ENCODE measurements at places on chromosomes 1 and 21.

DNA sequence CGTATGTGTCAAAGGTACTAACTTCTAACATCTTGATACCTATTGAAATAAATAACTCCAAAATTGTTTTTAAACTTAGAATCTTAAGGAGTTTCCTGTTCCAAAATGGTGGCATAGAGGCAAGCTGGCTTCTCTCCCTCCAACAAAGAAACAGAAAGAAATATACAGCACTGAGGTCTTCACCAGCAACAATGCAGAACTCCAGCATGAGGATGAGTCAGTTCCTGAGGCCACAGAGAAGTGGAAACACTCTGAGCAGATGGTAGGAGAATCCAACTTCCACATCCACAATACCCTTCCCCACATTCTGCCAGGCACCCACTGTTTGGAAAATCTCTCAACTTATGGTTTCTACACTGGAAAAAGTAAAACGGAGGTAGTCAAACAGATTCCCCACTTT, 12.2 kb upstream of the PPIH start:
- no peak for DNase-seq

DNA sequence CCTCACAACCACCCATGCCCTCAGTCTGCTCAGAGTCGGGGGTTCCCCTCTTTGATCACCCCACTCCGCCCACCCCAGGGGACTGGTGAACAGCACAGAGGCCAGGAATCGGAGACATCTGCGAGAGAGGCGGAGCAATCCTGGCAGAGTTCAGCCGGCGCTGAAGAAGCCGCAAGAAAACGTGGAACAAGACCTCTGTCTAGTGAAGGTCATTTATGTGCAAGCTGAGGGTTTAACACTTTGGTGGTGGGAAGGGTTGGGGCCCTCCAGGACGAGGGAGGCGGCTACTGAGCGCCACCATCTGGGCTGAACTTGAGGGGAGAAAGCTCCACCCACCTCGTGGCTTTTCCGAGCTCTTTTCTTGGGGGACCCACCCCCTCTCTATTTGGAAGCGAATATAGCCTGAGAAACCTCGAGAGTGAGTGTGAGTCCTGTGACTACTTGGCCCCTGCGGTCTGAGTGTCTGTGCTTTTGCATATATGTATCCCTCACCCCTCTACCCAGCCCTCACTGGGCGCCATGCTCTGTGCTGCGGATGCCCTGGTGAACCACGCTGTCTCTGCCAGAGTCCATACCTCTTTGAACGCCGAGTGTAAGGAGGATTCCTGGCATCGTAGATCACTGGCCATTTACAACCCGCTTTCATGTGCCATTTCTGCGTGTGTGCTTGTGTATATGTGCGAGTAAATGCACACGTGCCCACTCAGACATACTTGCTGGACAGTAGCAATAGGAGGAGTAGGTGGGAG, 1.2 kb upstream of the EPHA10 start:
- no peak for DNase-seq

DNA sequence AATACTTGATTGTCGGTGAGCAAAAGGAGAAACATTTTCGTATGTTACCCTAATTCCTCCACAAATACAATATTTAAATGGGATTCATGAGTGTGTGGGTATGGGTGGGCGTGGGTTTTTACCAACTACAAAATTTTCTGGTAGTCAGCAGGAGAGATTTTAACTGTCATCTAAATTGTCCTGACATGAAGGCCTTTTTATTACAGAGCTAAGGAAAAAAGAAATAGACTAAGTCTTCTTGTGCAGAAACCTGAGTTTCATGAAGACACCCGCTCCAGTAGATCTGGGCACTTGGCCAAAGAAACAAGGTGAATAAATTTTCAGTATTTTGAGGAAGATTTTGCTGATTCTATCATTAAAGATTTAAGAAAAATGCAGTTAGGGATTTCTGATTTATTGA, 752 bp downstream of the RGS18 start:
- no peak for DNase-seq

- no peak for DNase-seq
Measured at GRCh38 chr1:230068952-230069684, 2.1 kb downstream of the GALNT2 start.

- DNase-seq, result no peak
Measured at GRCh38 chr1:8317647-8318381, at the start of gene SLC45A1. Gene SLC45A1, plus strand, starts transcription at chr1:8318114. Its CDS starts 6,216 bp downstream, at chr1:8324330.

GRCh38 chr1:235327559-235328270, at the start of gene ARID4B:
Gene ARID4B, minus strand, starts transcription at chr1:235328179. Its CDS starts 1,260 bp downstream, at chr1:235326919.
- DNase-seq, result peak; percentile 80

DNA sequence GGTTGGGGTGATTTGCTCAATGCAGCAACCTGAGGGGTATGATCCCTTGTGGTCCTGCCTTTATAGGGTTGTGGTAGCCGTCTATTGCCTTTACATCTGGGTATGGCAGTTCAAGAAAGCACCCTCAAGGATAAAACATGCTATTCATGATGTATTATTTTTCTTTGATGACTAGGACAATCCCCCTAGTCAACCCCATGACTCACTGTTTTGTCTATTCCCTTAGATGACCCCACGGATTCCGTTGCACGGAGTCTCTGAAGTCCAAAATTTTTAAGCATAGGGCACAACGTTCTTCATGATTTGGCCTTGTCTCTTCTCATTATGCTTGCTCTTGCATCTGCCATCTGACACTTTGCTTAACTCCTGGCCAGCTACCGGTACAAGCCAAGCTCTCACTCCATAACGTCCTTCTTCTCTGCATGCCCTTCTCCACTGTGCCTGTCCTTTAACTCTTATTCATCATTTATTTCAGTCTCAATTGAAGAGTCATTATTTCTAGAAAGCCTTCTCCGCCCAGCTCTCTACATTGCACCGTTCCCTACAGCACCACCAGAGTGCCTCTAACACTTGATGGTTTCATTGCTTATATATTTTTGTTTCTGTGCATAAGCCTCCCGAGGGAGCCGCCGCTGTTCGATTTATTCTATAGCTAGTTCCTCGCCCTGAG, 838 bp upstream of the DISP1 start:
- DNase-seq, result no peak

DNA sequence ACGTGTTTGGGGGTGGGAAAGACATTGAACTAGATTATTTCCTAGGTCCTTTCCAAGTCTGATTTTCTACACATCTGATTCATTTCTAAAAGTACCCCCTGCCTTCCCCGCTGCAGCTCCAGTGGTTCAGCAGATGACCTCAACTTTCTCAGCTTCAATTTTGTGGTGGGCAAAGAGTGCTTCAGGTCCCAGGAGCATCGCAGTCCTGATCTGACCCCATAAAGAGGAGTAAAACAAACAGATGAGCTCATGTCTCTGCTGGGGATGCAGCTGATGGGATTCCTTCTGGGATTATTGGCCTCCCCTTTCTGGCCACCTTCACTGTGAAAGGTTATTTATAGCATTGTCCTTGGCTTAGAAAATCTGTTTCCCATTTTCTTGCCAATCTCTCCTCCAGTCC, 337.0 kb upstream of the PLXNA2 start:
- DNase-seq, result no peak

DNA sequence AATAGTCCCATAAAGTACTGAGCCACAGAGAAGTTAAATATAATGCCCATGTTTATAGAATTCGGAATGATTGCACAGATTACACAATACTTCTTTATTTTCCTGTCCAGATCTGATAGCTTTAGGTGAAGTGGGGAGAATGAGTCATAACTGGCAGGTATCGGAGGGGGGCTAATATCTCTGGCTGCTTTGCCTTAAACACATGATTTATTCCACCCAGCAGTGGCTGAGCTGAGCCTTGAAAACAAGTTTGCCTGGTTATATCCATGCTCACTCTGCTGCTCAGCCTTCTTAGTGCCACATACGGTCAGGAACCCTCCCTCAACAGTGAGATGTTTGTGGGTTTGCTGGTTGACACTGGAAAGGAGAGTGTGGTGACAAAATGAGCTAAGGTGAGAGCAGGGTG, 119.7 kb upstream of the ZNF648 start:
- DNase-seq, result no peak

DNA sequence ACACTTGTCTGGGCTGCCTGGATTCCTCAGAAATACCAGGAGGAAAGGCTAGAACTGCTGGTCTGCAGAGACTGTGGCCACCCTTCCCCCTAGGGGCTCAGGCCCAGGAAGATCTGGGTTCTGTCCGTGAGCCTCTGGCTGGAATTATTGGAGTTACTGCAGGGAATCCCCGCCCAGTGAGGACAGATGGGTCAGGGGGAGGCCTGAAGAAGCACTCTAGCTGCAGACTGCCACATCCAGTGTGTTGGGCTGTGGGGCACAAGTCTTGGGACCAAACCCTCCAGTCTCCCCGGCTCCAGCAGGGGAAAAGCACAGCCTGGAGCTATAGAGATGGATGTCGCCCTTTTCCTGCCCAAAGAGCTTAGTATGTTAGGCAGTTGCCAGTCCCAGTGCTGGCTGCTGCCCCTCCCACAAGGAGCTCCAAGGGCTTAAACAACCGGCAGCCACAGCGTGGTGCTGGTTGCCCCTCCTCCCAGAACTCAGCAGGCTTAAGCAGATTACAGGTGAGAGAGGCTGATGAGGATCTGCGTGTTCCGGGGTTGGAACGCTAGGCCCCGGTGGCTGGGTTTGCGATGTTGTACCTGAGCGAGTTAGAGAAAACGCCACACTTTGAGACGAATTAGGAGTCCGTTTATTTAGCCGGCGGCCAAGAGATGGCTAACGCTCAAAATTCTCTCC, 255.5 kb upstream of the LRRC7 start:
- DNase-seq, result no peak

GRCh38 chr1:30477588-30477987, 245.8 kb downstream of the MATN1 start:
- no peak for DNase-seq

- DNase-seq, result no peak
Measured at GRCh38 chr1:42815941-42816584, 859 bp upstream of the ERMAP start.

DNA sequence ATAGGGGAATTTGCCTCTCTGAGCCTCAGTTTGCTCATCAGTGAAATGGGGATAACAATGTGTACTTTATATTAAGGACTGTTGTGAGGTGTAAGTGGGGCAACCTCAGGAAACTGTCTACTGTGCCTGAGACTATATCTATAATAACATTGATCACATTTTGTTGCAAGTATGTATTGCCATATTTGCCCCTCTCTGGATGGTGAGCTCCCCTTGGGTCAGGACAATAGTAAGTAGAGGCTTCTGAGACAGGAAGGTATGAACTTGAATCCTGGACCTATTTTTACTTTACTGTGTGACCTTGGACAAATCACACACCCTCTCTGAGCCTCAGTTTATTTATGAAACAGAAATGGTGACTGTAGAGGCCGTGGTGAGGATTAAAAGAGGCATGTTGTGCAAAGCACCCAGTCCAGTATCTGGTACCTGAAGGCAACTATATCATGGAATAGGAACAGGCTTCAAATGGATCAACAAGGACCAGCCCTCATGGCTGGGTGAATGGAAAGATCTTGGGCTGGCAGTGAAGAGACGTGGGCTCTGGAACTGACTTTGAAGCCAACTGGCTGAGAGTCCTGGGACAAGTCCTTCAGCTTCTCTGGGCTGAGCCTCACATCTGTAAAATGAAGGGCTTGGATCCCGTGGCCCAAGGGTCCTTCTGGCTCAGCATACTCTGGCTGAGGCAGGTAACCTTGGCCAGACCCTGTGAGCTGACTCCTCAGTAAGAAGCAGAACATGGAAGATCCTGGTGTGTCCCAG, 35.0 kb upstream of the ID3 start:
- no peak for DNase-seq

DNA sequence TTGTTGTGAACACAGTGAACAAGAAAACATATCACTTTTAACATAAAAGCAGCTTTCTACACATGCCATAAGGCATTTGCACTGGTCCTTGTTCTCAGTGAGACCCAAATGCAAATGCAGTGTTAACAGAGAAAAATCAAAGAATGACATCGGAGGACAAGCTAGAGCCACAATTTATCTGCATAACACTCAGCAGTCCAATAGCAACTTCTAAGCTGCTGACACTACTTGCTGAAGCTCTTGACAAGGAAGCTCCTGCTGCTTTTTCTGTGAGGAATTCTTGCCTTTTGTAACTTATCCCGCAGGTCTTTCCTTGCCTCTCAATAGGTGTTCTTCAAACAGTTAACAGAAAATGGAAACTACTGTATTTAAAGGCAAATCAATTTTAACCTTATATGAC, 34.7 kb downstream of the USH2A start:
- DNase-seq, result no peak

- DNase-seq, result no peak
Measured at GRCh38 chr1:26986658-26987057, 6.8 kb upstream of the TRNP1 start.

- no peak for DNase-seq
Measured at GRCh38 chr21:15604413-15604812, 125.4 kb upstream of the USP25 start.

GRCh38 chr1:182700351-182700709, 15.9 kb upstream of the RGS8 start:
- no peak for DNase-seq

GRCh38 chr21:31161157-31161556, 122.9 kb upstream of the KRTAP19-8 start:
- no peak for DNase-seq

DNA sequence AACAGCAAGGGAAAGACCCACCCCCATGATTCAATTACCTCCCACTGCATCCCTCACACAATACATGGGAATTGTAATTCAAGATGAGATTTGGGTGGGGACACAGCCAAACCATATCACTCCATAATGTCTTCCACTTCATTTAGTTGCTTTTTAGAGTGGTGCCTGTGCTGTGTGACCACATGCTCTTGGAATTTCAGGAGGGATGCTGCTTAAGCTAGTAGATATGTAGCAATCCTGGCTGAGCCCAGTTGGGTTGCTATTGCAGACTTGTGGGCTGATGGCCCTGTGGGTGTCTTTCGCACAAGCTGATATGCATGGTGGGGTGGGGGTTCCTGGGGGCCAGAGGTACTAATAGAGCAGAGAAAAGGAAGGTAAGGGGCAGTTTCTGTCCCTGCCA, 160.4 kb upstream of the SYT6 start:
- no peak for DNase-seq

DNA sequence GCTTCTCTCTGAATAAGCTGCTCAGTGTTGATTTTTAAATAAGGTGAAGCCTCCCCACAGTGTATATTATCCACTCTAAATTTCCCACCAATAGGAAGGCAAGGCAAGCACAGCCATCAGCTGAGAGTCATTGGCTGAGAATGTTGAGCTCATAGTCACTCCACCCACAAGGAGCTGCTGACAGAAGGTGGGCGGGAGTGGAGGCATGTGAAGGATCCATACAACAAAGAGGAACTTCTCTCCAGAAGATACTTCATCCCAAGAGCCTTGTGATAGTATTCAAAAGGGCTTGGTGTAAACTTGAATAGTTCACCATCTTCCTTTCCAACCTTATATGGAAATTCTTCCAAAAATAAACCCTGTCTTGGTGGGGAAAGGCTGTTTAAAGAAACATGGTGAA, 42.8 kb downstream of the SAMD13 start:
- no peak for DNase-seq

GRCh38 chr1:1889847-1890505, 911 bp downstream of the GNB1 start:
- no peak for DNase-seq
